GDM1 (cell line): ENCODE measurements at places on chromosomes 7 and 10.
A peak's percentile ranks its signal among the peaks of the same experiment; 100 is the strongest.

GRCh38 chr7:7505915-7506314 lies 29.8 kb downstream of the COL28A1 start:
- DNase-seq = no peak

DNA sequence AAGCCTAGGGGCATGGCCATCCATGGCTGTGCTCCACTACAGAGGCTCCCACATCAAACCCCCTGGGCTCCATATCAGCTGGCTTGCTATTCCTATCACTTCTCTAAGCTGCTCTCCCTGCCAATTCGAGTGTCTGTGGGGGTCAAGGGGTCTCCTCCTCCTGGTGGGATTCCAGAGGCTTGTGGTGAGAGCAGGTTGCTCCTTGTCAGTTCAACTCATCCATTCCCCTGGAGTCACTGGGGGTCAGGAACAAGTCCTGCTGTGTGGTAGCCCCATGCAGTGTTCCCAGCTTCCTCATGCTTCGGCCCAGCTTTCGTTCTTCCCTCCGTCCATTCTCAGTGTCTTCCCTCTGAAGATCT lies 86.6 kb upstream of the UNC5B start:
- DNase-seq = no peak

DNA sequence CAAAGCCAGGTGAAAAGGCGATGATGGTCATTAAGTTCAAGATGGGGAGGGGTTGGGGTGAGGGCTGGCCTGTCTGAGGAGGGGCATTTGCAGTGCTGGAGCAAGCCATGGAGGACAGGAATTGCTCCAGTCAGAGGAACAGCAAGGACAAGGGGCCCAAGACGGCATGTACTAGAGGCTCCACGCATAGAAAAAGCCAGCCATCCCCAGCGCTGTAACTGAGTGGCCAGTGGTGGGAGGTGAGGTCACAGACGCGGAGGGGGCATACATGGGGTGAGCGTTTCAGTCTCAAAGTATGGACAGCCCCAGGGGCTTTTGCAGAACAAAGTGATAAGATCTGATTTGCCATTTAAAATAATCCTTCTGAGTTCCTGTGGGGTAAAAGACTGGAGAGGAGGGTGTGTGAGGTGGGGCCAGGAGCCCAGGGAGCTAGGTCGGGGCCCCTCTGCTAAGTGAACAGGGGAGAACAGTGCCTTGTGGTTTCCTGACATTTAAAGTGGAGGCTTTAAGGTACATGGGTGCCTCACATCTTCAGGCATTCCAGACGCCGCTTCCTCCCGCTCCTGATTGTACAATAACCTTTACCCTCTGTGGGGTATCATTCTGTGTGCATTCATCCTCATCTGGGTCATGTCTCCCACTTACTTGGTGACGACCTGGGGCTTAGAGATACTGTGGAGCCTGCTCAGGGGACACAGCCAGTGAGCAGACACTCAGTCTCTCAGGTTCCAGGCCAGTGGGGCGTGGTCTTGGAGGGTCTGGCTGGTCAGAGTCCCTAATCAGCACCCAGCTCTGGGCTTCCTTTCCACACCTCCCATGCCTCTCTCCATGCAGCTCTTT lies 105.6 kb upstream of the GPR26 start:
- DNase-seq = no peak

- DNase-seq = no peak
Measured at GRCh38 chr7:2758673-2759616, 70.9 kb downstream of the AMZ1 start.

DNA sequence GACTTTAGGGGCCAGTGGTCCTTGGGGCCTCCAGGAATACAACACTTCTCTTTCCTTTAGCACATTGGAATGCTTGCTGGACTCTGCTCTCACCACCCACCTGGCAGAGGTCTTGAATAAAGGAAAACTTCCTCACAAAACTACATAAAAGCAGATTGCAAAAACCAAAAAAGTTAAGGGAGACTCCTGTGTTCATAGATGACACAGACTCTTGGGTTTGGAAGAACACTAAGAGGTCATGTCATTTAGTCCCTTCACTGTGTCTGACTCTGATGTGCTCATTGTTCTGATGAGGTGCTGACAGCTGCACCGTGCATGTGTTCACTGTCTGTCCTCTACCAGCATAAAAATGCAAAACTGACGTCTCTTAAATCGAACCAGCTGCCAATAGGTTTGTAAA lies 11.4 kb downstream of the BLNK start:
- DNase-seq = no peak

- peak; percentile 53 for DNase-seq
Measured at GRCh38 chr7:38222481-38223096, 44.5 kb downstream of the STARD3NL start.

GRCh38 chr10:2414039-2414438 lies 653.3 kb upstream of the PFKP start:
- DNase-seq = no peak
